NCI-H187 treated with DMSO at 0.1 percent for 48 hours (cell line): ENCODE measurements at places on chromosomes 11 and 22.

DNA sequence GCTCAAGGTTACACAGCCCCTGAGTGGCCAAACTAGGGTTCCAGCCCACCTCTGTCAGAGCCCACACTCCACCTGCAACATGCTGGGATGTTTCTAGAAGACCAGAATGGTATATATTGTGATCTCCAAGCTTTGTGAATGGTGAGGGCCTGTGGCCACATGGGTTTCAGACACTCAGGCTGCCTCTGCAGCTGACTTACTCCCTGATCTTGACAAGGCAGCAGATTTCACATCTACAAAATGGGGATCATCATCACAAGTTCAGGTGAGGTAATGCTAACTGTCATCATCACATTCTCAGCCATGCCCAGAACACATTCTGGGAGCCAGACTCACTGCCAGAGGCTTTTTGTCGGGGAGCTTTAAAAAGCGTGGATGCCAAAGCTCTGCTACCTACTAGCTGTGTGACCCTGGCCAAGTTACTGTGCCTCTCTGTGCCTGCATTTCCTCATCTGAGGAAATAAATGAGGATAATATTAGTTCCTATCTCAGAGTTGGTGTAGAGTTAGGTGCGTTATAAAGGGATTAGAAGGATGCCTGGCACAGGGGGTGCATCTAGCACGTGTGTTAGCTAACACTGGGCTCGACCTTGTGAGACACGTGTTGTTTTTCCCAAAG is 24.9 kb upstream of the WNT11 start:
- no peak for DNase-seq

DNA sequence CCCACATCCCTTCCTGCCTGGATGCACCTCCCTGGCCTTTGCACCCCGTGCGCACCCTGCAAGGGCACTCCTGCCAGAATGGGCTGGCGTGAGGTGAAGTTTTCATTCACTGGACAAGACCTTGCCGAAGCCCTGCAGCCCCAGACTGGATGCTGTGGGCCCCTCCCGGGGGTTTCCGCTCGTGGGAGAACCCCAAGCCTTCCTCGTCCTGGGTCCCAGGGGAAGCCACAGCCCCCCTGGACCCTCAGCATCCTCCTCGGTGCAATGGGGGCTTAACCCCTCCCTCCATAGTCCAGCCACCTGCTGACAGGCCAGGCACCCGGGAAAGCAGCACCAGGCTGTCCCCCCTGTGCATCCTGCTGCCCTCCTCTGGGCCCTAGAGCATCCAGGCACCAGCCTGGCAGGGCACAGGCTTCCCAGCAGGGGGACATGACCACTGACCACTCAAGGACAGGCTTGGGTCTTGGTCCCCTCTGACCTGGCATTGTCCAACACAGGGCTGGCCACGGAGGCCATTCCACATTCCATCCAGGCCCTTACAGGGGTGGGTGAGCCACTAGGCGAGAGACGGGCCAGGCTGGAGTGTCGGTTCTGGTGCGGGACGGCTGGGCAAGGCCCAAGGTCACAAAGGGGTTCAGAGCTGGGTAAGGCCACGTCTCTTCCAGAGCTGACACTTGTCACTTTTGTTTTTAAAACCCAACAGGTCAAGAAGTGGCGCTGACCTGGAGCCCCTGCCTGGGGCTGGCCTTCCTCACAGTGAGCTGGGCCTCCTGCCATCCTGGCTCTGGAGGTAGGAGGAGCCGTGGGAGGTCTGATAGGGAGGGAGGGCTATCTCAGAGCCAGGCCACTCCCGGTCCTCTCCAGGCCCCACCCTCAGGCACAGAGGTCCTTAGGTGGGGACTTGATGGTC is 41.5 kb upstream of the PPARA start:
- DNase-seq: no peak

DNA sequence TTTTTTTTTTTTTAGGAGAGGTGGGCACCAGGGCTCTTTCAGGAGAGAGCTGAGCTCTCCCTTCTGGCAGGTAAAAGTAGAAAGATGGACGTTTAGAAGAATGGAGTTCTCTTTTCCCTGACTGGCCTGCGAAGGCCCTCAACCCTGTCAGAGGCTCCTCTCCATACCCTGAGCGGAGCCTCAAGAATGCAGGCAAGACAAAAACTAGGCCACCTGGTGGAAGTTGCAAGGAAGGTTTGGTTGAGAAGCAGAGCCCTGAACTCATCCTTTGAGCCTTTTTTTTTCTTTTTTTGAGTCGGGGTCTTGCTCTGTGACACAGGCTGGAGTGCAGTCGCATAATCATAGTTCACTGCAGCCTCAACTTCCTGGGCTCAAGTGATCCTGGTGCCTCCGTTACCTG is 1.4 kb downstream of the OTOG start:
- DNase-seq: no peak

DNA sequence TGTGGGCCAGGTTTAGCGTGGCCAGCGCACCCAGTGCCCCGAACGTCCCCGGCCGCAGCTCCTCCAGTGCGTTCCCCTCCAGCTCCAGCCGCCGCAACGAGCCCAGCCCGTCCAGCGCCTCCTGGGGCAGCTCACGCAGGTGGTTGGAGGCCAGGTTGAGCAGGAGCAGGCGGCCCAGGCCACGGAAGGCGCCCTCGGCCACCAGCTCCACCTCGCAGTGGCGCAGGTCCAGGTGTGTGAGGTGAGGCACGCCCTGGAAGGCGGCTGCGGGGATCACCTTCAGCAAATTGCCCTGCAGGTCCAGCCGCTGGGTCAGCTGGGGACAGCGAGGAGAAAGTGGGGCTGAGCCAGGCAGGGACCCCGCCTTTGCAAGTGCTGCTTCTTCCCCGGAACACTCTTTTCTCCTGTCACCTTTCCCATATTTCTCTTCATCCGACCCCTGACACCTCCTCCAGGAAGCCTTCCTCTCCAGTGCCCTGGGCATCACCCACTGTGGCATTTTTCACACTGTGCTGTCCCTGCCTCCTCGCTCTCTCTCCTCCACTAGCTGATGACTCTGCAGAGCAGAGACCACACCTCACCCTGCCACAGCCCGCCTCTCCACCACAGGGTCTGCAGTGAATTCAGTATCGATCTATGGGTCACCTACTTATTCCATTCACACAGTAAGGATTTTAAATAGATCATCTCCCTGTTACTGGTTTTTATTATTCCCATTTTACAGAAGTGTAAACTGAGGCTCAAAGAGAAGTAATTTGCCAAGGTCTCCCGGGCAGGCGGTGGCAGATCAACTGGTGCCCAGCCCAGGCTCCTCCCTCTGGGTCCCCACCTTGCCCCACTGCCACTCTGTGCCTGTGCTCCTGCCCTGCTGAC is 1.9 kb downstream of the CHADL start:
- no peak for DNase-seq

GRCh38 chr11:78168539-78169477 is 19.6 kb downstream of the KCTD21 start:
- no peak for DNase-seq

GRCh38 chr11:35173011-35173511 is 34.1 kb downstream of the CD44 start:
- DNase-seq: no peak

GRCh38 chr11:30159546-30159945 is 71.3 kb upstream of the FSHB start:
- DNase-seq: peak; percentile 99

DNA sequence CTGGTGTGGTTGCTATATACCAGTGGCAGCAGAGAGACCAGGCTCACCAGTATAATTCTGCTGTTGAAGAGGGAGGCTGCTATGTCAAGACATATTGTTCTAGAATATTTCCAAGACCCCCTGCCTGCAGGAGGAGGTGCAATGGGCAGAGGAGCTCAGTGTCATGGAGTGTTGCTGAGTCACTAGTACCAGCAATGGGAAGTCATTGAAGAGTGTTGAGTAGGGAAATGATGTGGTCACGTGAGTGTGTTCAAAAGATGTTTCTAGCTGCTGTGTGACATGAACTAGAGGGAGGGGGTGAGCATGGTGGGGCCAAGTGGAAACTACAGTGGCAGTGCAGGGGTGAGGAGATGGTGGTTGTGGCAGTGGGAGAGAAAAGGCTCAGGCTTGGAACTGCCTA is 76.3 kb upstream of the BIRC3 start:
- DNase-seq: no peak

DNA sequence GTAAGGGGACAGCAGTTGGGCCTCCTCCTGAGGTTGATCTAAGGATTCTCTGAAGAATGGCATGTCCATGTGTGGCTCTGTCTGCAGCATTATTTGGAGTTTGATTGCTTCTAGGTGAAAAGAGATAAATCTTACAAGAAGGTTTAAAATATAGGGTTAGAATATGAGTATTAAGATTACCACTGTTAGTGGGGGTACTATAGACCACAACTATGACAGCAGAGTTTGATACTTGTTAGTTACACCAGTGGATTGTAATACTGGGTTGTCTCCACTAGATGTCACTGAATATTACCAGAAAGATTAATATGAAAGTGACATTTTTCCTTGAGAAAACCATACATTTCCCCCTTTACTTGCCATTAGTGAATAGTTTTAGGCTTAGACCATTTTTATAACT is 47.9 kb downstream of the ZNF280B start:
- no peak for DNase-seq

DNA sequence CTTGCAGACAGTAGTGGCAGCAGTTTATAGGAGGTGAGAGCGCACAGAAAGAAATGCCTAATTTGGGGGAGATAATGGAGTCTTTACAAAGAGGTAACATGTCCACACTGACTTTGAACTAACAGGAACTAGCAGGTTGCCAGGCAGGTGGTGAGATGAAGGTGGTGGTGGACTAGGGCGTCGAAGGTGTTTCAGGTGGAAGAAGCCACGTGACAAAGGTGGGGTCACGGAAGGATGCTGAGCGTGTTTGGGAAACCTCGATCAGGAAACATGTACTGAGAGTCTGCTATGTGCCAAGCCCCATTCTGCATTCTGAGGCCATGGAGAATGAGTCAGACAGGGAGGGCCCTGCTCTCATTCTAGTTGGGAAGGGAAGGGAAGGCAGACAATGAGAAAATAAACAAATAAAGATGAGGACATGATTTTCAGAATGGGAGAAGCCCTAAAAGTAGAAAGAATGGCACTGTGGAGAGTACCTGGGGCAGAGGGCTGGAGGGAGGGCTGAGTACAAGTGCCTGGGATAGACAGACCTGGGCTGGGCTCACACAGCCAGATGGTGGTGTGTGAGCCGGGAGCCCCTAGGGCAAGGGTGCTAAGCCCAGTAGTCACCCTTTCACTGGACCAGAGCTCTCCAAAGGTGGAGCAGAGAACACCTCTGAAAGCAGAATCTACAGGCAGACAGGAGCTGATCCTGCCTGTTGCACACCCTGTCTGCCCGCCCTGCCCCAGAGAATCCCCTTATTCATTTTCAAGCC is 16.2 kb upstream of the NNMT start:
- DNase-seq: no peak

- DNase-seq: no peak
Observed at GRCh38 chr11:125470355-125470754, 25.7 kb downstream of the FEZ1 start.

- no peak for DNase-seq
Observed at GRCh38 chr22:37103151-37103550, 6.4 kb downstream of the TMPRSS6 start.

DNA sequence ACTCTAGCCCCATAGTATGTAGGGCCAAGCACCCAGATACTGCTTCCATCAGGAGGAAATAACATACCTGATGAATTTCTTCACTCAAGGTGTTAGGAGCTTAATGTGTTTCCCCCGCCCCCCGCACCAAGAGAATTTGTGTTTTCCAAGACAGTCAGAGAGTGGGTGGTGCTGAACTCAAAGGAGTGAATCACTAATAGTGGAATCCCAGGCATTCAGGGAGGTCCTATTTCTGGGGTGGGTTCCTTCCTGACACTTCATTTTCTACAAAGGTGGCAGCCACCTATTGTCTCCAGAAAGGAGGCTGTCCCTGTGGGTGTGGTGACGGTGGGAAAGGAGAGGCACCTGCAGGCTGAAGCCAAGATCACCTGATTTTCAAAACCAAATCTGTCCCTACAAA is 50.8 kb upstream of the ELF5 start:
- DNase-seq: no peak
